ENCODE measurements at places on chromosomes 12 and 14.
A peak's percentile ranks its signal among the peaks of the same experiment; 100 is the strongest.

DNA sequence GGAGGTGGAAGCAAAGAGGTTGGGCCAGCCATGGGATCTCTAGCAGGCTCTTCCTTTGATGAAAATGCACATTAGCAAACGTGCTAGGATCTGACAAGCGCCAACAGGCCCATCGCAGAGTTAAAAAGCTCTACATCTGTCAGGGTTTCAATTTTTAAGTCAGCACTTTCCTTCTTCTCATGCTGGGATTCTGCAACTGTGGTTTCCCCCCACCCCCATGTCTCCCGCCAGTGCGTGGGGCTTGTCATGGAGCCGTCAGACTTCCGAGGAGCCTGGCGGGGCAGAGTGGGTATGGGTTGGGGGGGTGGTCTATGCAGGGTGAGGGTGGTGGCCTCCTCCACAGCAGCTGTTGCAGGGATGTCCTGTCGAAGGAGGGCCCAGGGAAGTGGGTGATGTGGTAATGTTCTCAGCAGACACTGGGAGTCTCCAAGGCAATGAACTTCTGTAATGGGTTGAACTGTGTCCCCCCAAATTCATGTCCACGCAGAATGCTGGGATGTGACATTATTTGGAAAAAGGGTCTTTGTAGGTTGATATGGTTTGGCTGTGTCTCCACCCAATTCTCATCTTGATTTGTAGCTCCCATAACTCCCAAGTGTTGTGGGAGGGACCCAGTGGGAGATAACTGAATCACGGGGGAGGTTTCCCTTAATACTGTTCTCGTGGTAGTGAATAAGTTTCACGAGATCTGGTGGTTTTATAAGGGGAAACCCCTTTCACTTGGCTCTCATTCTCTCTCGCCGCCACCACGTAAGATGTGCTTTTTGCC lies 115.2 kb upstream of the MAP1LC3B2 start:
- DNase-seq: no peak

- peak; percentile 66 for DNase-seq
Measured at GRCh38 chr12:107091989-107092641, 1.2 kb downstream of the CRY1 start.

DNA sequence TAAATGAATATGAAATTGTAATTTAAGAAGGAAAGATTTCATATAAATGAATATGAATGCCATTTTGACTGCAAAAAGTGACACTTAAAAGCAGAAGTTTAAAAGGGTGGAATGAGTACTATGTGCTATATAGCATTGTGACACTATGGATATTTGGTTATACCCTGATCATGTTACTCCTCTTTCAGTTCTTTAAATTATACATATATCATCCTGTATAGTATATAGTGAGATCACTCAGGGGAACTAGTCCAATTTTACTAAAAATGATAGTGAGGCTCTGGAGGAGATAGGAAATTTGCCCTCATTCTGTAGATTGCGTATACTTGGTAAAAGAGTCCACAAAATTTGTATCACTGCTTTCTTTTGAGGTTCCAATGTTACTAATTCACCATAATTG lies 155.7 kb upstream of the BTG1 start:
- DNase-seq: no peak

DNA sequence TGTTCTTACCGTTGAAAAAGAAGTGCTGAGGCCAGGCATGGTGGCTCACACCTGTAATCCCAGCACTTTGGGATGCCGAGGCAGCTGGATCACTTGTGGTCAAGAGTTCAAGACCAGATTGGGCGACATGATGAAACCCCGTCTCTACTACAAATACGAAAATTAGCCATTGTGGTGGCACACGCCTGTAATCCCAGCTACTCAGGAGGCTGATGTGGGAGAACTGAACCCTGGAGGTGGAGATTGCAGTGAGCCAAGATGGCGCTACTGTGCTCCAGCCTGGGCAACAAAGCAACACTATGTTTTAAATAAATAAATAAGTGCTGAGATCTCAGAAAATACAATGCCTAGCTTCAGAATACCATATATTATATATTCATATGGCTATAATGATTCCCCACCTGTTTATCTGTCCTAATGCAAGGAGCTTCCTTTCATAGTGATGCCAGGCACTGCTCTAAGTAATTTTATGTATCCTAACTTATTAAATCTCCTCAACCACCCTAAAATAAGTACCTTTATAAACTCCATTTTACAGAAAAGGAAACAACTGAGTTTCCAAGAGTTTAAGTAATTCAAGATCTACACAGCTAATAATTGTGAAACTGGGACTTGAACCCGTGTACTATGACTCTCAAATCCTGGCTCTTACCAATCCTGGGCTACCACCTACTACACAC lies 7.3 kb downstream of the PHLDA1 start:
- DNase-seq: no peak

DNA sequence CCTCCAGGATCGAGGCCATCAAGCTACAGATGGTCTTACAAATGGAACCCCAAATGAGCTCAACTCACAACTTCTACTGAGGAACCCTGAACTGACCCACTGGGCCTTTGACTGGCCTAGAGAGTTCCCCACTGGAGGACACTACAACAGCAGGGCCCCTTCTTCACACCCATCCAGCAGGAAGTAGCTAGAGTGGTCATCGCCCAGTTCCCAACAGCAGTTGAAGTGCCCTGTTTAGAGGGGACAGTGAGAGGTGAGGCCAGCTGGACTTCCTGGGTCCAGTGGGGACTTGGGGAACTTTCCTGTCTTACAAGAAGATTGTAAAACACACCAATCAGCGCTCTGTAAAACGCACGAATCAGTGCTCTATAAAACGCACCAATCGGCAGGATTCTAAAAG lies 247.9 kb upstream of the BTG1 start:
- no peak for DNase-seq

DNA sequence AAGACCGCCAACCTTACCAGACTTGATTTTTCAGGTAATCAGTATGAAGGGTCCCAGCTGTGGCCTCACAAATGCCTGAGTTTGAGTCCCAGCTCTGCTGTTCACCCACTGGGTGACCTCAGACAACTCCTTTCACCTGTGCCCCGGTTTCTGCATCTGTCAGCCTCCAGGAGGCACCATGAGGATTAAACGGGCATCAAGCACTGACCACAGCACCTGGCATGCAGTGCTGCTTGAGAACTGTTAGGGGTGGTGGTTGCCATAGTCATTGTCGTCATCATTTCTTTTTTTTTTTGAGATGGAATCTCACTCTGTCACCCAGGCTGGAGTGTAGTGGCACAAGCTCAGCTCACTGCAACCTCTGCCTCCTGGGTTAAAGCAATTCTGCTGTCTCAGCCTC lies 57.9 kb downstream of the PHETA1 start:
- no peak for DNase-seq

DNA sequence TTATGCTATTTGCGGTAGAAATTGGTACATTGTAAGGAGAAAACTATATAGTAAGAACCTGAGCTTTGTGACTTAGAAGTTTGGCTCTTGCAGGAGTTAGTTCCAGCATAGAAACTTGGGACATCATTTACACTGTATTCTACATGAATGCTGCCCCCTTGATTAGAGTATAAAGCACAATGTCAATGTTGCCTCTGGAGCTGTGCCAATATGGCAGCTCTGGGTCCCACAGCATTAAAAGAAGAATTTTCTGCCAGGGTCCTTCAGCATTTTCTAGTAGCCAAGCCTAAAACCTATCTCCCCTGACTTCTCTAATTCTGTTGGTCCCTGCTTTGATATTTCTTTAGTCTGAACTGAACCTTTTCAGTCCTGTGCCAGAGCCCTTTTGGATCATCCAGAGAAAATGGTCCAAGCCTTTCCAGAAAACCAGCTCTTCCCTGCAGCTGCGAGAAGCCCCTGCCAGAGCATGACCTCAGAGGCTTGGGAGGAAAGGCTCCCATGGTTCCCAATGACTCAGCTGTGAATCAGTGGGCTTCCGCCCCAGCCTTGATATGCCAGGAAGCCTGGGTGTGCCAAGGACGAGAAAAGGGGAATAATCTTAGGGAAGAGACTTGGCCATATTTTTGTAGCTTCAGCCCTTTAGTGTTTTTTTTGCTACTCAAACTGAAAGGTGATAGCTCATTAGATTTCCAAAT lies 43.2 kb downstream of the PLEKHG7 start:
- DNase-seq: peak; percentile 86

DNA sequence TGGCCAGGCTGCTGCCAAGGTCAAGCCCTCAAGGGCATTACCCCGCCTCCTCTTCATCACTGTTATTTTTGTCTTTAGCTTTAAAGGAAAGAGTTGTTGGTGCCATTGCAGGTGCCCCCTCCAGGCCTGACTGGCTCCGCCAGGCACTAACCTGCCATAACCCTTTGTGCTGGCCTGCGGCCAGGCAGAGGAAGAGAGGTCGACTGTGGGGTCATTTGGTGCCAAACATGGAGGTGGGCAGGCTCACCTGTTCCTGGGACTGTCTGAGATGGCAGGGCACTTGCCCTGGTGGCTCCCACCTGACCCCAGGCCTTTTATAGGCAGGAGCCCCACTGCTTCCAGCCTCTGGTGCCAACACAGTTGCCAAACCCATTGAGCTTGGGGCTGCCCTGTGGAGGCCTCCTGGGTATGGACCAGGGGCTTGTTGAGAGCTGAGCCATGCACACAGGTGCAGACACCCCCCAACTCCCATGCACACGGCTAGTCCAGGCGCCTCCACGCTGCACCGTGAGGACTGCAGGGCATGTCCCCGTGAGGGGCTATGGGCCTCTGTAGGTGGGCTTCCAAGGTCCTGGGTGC lies 29.4 kb upstream of the PLD4 start:
- no peak for DNase-seq

DNA sequence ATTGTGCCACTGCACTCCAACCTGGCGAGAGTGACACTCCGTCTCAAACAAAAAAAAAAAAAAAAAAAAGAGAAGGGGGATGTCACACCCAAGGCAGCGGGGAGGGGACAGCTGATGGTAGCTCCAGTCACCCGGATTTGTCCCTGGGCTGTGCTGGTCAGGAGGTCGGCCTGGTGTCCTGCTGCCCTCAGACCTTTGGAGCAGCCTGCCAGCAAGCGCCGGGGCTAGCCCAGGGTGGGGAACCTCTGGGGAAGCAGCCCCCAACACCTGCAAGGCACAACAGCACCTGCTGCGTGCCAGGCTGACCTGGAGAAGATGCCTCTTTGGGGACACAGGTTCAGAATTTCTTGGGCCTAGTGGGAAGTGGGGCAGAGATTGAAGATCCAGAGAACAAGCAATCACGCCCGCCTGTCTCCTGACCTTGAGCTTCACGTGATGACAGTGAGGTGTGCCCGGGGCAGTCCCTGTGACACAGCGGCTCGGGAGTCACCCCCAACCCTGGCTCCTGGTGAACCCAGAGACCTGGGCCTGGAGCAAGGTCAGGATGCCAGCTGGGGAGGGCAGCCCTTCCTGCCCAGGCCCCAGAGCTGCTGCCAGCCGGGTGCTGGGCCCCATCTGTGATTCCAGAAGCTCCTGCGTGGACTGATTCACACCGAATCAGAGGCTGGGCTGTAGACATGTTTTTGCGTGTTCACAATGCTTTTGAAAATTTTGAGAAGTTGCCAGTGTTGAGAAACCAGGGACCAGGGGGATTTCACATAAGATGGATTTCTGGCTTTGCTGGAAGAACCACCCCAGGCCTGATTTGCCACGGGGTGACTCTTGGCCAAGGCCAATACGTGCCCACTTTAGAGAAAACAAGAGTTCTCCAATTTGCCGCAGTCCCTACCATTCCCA lies 66.4 kb downstream of the RFLNA start:
- DNase-seq: no peak

DNA sequence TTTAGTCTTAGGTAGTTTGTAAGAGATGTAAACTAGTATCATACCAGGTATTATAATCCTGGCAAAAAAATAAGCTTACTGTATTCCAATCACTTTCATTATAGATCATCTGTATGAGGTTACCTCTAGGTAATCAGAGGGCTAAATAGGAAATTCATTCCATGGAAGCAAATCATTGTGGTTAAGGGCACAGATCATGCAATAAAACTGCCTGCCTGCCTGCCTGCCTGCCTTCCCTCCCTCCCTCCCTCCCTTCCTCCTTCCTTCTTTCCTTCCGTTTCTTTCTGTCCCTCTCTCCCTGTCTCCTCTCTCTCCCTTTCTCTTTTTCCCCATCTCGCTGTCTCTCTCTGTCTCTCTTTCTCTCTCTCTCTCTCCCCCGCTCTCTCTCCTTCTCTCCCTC lies 3.2 kb upstream of the CLEC9A start:
- DNase-seq: no peak

DNA sequence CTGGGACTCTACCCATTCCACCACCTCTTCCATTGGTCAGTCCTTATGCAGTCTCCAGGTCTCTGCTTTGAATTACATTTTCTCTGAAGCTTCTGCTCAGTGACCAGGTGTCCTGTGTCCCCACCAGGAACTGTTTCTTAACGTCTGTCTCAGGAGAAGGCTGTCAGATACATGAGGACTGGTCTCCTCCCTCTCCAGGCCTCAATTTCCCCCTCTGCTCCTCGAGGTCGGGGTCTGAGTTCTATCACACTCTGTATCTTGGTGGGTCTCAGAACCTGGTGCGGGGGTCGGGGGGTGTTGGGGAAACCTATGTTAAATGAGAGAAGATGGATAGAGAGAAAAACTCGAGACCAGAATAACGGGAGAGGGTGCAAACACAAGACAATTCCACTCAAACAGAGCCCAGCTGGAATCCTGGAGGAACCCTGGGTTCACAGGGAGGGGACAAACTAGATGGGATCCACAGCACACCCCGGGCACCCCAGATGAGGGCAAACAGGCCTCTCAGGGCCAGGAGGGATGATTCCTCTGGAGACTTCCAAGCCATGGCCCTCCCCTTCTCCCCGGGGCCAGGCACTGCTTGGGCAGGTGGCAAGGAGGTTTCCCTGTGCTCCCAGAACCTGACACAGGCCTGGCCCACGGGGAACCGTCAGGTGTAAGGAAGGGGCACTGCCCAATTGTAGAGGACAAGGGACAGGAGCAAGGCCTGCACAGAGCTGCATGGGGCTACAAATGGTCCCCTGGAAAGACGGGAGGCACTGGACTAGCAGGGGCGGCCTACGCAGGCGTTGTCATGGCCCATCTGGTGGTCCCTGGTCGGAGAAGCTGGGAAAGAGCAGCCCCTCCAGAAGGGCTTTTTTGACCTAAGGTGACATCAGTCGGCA lies 313.2 kb upstream of the DIO3 start:
- no peak for DNase-seq

- no peak for DNase-seq
Measured at GRCh38 chr14:32603992-32604565, 275.0 kb downstream of the AKAP6 start.

DNA sequence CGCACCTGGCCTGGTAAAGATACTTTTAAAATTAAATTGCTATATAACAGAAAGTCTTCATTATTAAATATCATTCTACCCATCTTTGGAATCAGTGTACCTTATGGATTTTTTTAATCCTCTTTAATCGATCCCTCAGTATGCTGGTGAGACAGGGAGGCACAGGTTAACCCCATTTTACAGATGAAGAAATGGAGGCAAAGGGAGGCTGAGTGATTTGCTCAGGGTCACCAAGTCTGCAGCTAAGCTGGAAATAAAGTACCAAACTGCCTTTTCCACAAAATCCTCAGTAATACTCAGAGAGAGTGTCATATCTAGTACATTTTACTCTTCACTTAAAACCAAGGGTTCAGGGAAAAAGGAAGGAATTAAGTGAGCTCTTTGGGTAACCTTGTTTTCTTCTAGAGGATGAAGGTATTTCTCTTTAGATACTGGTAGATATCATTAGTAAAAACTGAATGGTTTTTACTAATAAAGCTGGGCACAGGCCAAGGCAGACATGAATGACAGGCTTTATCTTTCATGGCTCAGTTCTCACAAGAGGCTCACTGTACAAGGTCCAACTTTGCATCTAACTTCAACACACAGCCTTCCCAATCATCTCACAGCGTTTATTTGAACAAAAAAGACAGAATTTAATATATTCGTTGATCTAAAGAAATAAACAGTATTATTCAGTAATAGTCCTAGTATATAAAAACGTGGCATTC lies 35.3 kb upstream of the TTC7B start:
- no peak for DNase-seq

GRCh38 chr12:112116232-112117060 lies 7.9 kb upstream of the NAA25 start:
- no peak for DNase-seq
